Hepatocyte (in vitro differentiated cells): ENCODE measurements at places on chromosomes 12 and 14.

- H3K4me3 ChIP-seq: no peak overlapping the region
- no peak overlapping the region for H3K27ac ChIP-seq
- H3K4me1 ChIP-seq: no peaks in the 10 kb centered on the region
- no peak for DNase-seq
- no peaks in the 10 kb centered on the region for H3K27me3 ChIP-seq
Measured at GRCh38 chr12:85390266-85390665, 110.2 kb downstream of the ALX1 start.

- DNase-seq: no peak
- no peaks in the 10 kb centered on the region for H3K4me1 ChIP-seq
- no peak overlapping the region for H3K27ac ChIP-seq
- no peak overlapping the region for H3K4me3 ChIP-seq
- no peaks in the 10 kb centered on the region for H3K27me3 ChIP-seq
Measured at GRCh38 chr14:22282417-22282816, 306.6 kb downstream of the DAD1 start.

- H3K27me3 ChIP-seq: no peaks in the 10 kb centered on the region
- H3K36me3 ChIP-seq: no peaks in the 10 kb centered on the region
- peak; percentile 7 for DNase-seq
- no peaks in the 10 kb centered on the region for H3K4me1 ChIP-seq
- no peak overlapping the region for H3K4me3 ChIP-seq
Measured at GRCh38 chr12:80867941-80868340, 69.8 kb downstream of the LIN7A start.

GRCh38 chr12:110750784-110751461 is 8.2 kb upstream of the PPP1CC start:
- no peaks in the 10 kb centered on the region for H3K36me3 ChIP-seq
- H3K4me1 ChIP-seq: no peaks in the 10 kb centered on the region
- H3K27me3 ChIP-seq: no peaks in the 10 kb centered on the region
- H3K27ac ChIP-seq: no peak overlapping the region

GRCh38 chr14:85358136-85358785 is 171.7 kb upstream of the FLRT2 start:
- no peaks in the 10 kb centered on the region for H3K36me3 ChIP-seq
- no peak for DNase-seq
- peaks cover 9% of the 10 kb centered on the region for H3K4me1 ChIP-seq

GRCh38 chr12:49582850-49583249 is 14.9 kb upstream of the MCRS1 start:
- H3K27ac ChIP-seq: no peak overlapping the region
- H3K36me3 ChIP-seq: no peaks in the 10 kb centered on the region
- peak; percentile 34 for DNase-seq
- no peak overlapping the region for H3K4me3 ChIP-seq
- peaks cover 2% of the 10 kb centered on the region for H3K4me1 ChIP-seq

- H3K4me1 ChIP-seq: peaks cover 55% of the 10 kb centered on the region
- H3K4me3 ChIP-seq: no peak overlapping the region
- DNase-seq: no peak
- H3K27ac ChIP-seq: peak overlapping the region; percentile 35
Measured at GRCh38 chr12:46263140-46264016, 5.5 kb downstream of the SLC38A1 start.

GRCh38 chr12:49251357-49251756 is 13.5 kb upstream of the TUBA1C start:
- H3K4me3 ChIP-seq: no peak overlapping the region
- H3K27me3 ChIP-seq: no peaks in the 10 kb centered on the region
- no peaks in the 10 kb centered on the region for H3K36me3 ChIP-seq
- DNase-seq: no peak

DNA sequence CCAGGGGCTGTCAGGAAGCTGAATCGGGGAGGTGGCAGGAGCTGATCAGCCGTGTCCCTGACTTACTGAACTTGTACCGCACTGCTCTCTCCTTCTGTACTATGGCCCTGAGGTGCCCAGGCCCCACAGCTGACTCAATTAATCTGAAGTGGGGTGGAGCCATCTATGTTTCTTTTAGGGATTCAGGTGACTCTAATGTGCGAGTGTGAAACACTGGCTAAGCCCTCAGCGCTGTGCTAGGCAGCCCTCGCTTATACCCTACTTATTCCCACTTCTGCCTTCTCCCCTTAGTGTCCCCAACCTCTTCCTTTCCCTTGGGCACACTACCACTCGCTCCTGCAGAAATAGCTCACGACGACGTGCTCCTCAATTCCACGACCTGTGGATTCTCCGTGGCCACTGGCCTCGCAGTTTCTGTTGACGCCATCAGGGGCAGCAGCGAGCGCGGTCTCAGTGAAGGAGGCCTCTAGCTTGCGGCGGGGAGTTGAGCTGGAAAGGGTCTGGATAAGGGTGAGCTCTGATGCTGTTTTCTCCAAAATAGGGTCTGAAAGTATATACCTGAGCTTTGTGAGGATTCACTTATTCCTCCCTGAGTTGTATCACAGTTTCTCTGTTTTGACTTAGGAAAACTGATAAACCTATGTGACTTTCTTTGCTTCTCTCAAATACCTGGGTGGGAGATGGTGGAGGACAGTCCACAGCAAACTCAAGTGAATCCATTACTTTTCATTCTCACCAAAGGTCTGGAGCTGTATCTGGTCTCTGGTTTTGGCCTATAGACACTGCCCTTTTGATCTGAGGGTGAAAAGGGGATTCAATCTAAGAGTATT is 167.6 kb downstream of the SLC41A2 start:
- H3K27me3 ChIP-seq: no peaks in the 10 kb centered on the region
- no peak overlapping the region for H3K27ac ChIP-seq
- peak; percentile 64 for DNase-seq
- H3K4me1 ChIP-seq: no peaks in the 10 kb centered on the region
- no peaks in the 10 kb centered on the region for H3K36me3 ChIP-seq

DNA sequence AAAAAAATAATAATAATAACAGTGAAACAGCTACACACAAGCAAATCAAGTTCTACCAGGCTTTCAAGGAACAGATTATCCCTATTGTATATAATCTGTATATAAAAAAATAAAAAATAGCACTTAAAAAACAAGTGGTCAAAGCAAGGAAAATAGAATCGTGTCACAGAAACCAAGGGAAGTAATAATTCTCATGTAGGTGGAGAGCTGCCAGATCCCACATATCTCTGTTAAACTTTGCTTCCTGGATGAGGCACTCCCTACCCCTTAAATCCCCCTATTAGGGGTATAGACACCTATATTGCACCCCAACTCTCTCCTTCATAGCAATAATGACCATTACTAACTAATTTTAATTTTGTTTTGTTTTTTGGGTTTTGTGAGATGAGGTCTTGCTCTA is 4.4 kb upstream of the CD27 start:
- no peak overlapping the region for H3K27ac ChIP-seq
- H3K4me1 ChIP-seq: no peaks in the 10 kb centered on the region
- no peak overlapping the region for H3K4me3 ChIP-seq
- H3K27me3 ChIP-seq: no peaks in the 10 kb centered on the region
- H3K36me3 ChIP-seq: no peaks in the 10 kb centered on the region

DNA sequence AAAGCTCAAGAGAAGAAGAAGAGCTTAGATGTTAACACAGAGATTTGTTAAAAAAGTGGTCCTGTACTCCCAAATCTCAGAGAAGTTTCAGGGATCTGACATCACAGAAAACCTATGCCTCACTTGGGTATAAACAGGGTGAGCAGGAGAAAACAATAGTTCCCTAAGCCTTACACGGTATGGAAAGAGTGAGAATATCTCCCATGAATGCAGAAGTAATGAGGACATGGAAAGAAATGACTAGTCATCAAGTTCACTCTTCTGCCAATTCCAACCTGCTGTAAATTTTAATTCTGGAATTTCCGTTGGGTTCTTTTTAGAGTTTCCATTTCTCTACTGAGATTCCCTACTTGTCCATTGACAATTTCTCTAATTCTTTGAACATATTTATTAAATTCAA is 6.2 kb upstream of the PTGER2 start:
- no peaks in the 10 kb centered on the region for H3K36me3 ChIP-seq
- H3K27ac ChIP-seq: peak overlapping the region; percentile 58
- peaks cover 2% of the 10 kb centered on the region for H3K4me1 ChIP-seq
- DNase-seq: no peak

- no peak for DNase-seq
- H3K36me3 ChIP-seq: no peaks in the 10 kb centered on the region
- H3K27ac ChIP-seq: no peak overlapping the region
- H3K27me3 ChIP-seq: no peaks in the 10 kb centered on the region
Measured at GRCh38 chr14:54867011-54867410, 35.6 kb downstream of the GCH1 start.

- H3K27me3 ChIP-seq: no peaks in the 10 kb centered on the region
- no peaks in the 10 kb centered on the region for H3K36me3 ChIP-seq
- H3K4me1 ChIP-seq: no peaks in the 10 kb centered on the region
- DNase-seq: no peak
Measured at GRCh38 chr12:84685379-84685778, 227.2 kb downstream of the SLC6A15 start.

GRCh38 chr12:54299515-54300224 is 1.1 kb downstream of the NFE2 start:
- H3K27ac ChIP-seq: no peak overlapping the region
- peaks cover 2% of the 10 kb centered on the region for H3K27me3 ChIP-seq
- peaks cover 20% of the 10 kb centered on the region for H3K4me1 ChIP-seq
- DNase-seq: no peak

- H3K27me3 ChIP-seq: peaks cover 12% of the 10 kb centered on the region
- no peaks in the 10 kb centered on the region for H3K4me1 ChIP-seq
- no peak for DNase-seq
- H3K4me3 ChIP-seq: no peak overlapping the region
- no peak overlapping the region for H3K27ac ChIP-seq
Measured at GRCh38 chr12:106566771-106567170, 16.0 kb upstream of the RFX4 start.

GRCh38 chr12:84632556-84632955 is 280.0 kb downstream of the SLC6A15 start:
- no peaks in the 10 kb centered on the region for H3K4me1 ChIP-seq
- no peak overlapping the region for H3K27ac ChIP-seq
- no peak for DNase-seq
- H3K36me3 ChIP-seq: no peaks in the 10 kb centered on the region
- no peaks in the 10 kb centered on the region for H3K27me3 ChIP-seq

DNA sequence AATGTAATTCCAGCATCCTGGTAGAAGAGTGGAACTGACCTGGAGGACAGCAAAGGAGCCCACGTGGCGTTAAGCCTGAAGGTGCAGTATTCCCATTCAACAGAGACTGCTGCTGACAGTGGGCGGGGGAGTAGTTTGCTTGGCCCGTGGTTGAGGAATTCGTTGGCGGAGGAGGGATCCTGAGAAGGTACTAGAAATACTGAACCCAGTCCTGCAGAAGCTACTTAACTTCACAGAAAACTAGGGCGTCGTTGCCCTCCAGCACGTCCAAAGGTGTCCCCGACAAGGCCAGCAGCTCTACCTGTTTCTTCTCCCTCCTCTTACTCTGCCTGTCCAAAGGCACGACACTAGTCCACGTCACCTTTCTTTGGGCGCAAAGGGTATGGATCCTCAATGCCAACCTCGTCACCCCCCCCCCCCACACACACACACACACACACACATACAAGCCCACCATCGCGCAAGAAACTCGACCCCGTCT is 303 bp downstream of the PUS7L start:
- peak overlapping the region; percentile 35 for H3K4me3 ChIP-seq
- peak; percentile 54 for DNase-seq
- H3K27me3 ChIP-seq: no peaks in the 10 kb centered on the region
- peak overlapping the region; percentile 48 for H3K27ac ChIP-seq
- H3K4me1 ChIP-seq: peaks cover 17% of the 10 kb centered on the region

DNA sequence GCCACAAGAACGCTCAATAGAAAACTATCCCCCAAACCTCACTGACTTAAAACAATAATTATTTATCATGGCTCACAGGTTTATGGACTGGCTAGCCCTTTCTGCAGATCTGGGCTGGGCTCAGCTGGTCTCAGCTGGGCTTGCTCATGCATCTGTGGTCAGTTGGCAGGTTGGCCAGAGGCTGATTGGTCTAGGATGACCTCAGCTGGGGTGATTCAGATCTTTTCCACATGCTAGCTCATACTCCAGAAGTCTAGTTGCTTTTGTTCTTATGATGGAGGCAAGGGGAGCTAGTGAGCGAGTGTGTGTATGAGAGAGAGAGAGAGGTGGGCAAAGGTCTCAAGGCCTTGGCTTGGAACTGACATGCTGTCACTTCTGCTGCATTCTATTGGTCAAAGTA is 181.2 kb upstream of the NRXN3 start:
- no peak overlapping the region for H3K4me3 ChIP-seq
- no peaks in the 10 kb centered on the region for H3K36me3 ChIP-seq
- H3K27me3 ChIP-seq: no peaks in the 10 kb centered on the region
- no peak overlapping the region for H3K27ac ChIP-seq
- DNase-seq: no peak
- no peaks in the 10 kb centered on the region for H3K4me1 ChIP-seq

GRCh38 chr14:73784181-73784987 is 67.2 kb upstream of the PTGR2 start:
- peak overlapping the region; percentile 100 for H3K27ac ChIP-seq
- DNase-seq: peak; percentile 48
- H3K4me3 ChIP-seq: no peak overlapping the region
- H3K4me1 ChIP-seq: peaks cover 48% of the 10 kb centered on the region
- H3K27me3 ChIP-seq: no peaks in the 10 kb centered on the region
- H3K36me3 ChIP-seq: no peaks in the 10 kb centered on the region

GRCh38 chr12:122399592-122400373 is 22.7 kb downstream of the CLIP1 start:
- peaks cover 8% of the 10 kb centered on the region for H3K4me1 ChIP-seq
- peak overlapping the region; percentile 95 for H3K27ac ChIP-seq
- no peaks in the 10 kb centered on the region for H3K36me3 ChIP-seq
- H3K27me3 ChIP-seq: no peaks in the 10 kb centered on the region
- H3K4me3 ChIP-seq: no peak overlapping the region
- DNase-seq: peak; percentile 88

- no peak overlapping the region for H3K4me3 ChIP-seq
- H3K27ac ChIP-seq: no peak overlapping the region
- no peaks in the 10 kb centered on the region for H3K4me1 ChIP-seq
- no peaks in the 10 kb centered on the region for H3K27me3 ChIP-seq
- H3K36me3 ChIP-seq: no peaks in the 10 kb centered on the region
Measured at GRCh38 chr12:110149086-110149660, 25.0 kb downstream of the IFT81 start.

- H3K27ac ChIP-seq: peak overlapping the region; percentile 7
- no peaks in the 10 kb centered on the region for H3K36me3 ChIP-seq
- H3K4me1 ChIP-seq: peaks cover 8% of the 10 kb centered on the region
- no peaks in the 10 kb centered on the region for H3K27me3 ChIP-seq
- DNase-seq: no peak
Measured at GRCh38 chr12:50195832-50196231, 28.7 kb upstream of the CERS5 start.

GRCh38 chr12:93707836-93708235 is 30.7 kb downstream of the CRADD start:
- no peak for DNase-seq
- no peak overlapping the region for H3K27ac ChIP-seq
- no peaks in the 10 kb centered on the region for H3K27me3 ChIP-seq
- H3K4me1 ChIP-seq: no peaks in the 10 kb centered on the region

GRCh38 chr12:68608191-68608590 is 2.5 kb upstream of the RAP1B start:
- peaks cover 5% of the 10 kb centered on the region for H3K4me1 ChIP-seq
- no peak overlapping the region for H3K4me3 ChIP-seq
- H3K36me3 ChIP-seq: no peaks in the 10 kb centered on the region
- no peak overlapping the region for H3K27ac ChIP-seq
- H3K27me3 ChIP-seq: no peaks in the 10 kb centered on the region
- DNase-seq: no peak

- peaks cover 47% of the 10 kb centered on the region for H3K4me1 ChIP-seq
- no peaks in the 10 kb centered on the region for H3K36me3 ChIP-seq
- peak; percentile 19 for DNase-seq
Measured at GRCh38 chr12:45235087-45236025, 19.5 kb downstream of the ANO6 start.
